GM10248 (cell line): ENCODE measurements at places on chromosomes 7 and 10.

GRCh38 chr10:131851346-131851745, 49.5 kb upstream of the PPP2R2D start:
- no peak for DNase-seq

DNA sequence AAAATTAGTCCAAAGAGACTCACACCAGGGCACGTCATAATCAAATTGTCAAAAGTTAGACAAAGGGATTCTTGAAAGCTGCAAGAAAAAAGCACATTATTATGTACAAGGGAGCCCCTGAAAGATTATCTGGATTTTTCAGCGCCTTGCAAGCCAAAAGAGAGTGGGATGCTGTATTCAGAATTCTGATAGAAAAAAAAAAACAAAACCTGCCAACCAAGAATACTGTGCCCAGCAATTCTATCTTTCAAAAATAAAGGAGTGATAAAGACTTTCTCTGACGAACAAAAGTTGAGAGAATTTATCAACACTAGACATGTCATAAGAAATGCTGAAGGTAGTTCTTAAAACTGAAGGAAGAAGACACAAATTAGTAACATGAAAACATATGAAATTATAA, 240.2 kb downstream of the SNX13 start:
- no peak for DNase-seq

DNA sequence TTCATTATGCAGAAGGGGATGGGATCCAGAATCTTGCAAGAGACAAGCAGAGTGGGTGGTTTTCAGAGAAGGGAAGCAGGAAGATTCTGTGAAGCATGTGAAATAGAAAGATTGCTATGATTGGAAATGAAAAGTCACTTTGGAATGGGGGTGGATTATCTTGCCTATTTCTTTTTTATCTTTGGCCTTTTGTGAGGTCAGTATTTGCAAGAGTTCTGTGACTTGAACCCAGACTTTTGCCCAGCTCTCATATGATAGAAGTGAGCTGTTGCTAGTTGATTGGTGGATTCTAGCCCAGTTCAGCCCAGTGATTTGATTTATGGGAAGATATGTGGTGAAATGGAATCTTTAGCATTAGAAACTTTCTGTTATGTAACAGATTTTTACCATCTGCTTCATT, 17.1 kb downstream of the ENTPD7 start:
- no peak for DNase-seq

GRCh38 chr7:110646804-110647203, 444.1 kb upstream of the LRRN3 start:
- DNase-seq, result no peak

DNA sequence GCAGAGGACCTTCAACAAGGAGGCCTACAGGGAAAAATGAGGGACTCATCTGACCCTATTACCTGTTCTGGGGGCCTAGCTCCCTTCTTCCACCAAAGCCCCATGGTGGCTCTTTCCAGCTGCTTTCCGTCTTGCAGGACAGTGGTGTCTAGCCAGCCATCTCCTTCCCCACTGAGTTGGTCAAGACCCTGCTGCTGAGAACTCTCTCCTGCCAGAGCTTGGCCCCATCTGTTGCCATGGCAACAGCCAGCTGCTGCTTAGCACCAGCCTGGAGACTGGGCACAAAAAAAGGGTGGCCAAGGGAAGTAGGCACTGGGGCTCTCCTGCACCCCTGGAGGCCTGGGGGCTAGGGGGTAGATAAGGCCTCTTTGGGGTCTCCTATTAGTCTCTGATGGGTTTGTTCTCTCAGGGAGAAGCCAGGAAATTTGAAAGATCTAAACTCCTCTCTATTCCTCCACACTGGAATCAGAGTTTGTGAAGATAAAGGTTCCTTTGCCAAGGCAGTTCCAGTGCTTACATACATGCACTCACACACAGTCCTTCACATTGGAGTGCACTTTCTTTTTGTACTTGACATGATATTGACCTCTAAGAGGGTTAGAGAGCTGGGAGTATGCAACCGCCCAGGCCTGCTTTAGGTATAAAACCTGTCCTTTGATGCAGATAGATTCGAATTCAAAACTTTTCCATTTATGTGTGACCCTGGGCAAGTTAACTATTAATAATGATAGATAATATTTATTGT, 15.8 kb downstream of the TSPAN33 start:
- no peak for DNase-seq

GRCh38 chr7:34322841-34323240, 335.2 kb upstream of the NPSR1 start:
- no peak for DNase-seq

DNA sequence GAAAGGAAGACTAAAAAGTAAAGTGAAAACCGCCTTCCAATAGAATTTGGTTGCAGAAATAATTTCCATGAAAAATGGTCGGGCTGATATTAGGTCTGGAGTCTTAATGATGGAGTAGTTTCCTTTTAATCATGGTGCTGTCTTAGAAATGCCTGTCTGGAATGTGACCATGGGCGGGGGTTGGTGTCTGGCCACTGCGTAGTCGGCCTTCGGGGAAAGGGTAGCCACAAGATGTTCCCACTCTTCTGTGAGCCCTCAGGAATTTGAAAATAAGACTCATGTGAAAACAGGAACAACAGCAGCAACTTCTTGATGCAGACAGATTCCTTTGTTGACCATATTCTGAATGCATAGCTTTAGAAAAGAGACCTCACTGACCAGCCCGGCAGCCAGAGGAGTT, 176.8 kb downstream of the KIAA1217 start:
- DNase-seq, result no peak

GRCh38 chr7:25098096-25099046, 26.7 kb downstream of the CYCS start:
- peak; percentile 78 for DNase-seq

- peak; percentile 87 for DNase-seq
Observed at GRCh38 chr7:2477447-2478398, 1.5 kb upstream of the GRIFIN start.

- DNase-seq, result peak; percentile 47
Observed at GRCh38 chr10:75335983-75336382, 65.6 kb downstream of the ZNF503 start.

GRCh38 chr7:55470261-55470660, 102.0 kb downstream of the VOPP1 start:
- DNase-seq, result no peak

GRCh38 chr7:82204694-82205093, 238.9 kb downstream of the CACNA2D1 start:
- DNase-seq, result no peak

- DNase-seq, result no peak
Observed at GRCh38 chr7:30804078-30804661, 33.0 kb downstream of the MINDY4 start.

DNA sequence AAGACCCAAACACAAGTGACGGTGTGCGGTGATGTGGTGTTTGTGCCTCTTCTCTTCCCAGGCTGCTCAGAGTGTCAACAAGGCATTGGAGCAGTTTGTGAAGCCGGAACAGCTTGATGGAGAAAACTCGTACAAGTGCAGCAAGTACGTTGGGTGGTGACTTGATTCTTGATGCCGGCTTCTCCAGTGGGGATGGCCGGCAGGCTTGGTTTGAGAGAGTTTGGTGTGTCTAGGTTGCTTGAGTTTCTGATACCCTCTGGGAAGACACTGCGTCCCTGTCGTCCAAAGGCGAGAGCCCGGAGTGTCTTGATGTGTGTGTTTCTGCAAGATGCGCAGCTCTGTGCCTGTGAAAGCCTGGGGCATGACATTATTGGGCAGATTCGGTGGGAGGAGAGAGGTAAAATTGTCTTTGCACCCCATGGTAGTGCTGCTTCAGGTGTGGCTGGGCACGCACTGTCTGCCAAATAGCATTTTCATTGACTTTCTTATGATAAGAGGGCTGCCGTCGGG, 111.8 kb downstream of the ANKRD61 start:
- DNase-seq, result no peak

GRCh38 chr10:121063744-121064143, 212.6 kb downstream of the WDR11 start:
- no peak for DNase-seq

DNA sequence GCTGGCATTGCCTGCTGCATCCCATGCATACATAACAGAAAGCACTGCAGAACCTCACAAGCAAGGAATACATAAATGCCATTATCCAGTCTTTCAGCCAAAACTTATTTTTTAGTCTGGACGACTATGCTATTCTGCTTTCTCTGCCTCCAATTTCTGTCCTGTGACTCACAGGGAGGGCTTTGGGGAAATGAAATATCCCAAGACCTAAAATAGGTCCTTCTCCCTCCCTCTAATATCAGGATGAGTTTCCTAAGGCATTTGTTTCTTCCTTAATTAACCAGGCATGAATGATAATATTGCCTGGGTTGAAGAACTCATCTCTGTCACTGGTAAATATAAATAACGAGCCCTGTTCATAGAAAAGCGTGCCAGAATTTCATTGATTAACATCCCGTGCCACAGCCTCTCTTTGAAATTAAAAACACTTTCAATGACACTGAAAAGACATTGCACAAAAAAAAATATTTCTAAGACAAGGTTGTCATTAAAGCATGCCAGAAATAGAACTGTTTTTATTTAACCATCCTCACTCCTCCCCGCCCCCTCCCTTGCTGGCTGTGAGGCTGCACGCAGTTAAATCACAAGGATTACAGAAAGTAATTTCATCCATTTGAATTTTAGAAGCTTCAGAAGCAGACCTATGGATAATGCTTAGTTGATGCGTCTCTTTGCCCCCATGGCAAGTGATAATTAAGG, 103.0 kb upstream of the ANKRD1 start:
- DNase-seq, result no peak

- DNase-seq, result no peak
Observed at GRCh38 chr10:25959540-25960232, 25.7 kb downstream of the MYO3A start.

DNA sequence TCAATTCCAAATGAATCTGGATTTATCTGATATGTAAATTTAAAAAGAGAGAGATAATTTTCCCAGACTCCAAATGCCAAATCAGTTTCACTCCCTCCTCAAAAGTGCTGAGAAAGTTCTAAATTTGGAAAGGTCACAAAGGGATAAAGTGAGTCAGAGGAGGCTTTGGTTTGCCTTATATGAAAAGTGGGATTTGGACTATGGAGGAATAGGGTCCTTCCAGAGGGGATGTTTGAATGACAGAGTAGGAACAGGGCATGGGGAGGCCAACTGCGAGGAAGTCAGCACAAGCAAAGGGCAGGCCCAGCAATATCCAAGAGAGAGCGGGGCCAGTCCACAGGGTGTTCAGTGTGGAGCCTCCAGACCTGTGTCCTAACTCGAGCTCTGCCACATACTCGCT, 9.8 kb upstream of the FAS start:
- no peak for DNase-seq

DNA sequence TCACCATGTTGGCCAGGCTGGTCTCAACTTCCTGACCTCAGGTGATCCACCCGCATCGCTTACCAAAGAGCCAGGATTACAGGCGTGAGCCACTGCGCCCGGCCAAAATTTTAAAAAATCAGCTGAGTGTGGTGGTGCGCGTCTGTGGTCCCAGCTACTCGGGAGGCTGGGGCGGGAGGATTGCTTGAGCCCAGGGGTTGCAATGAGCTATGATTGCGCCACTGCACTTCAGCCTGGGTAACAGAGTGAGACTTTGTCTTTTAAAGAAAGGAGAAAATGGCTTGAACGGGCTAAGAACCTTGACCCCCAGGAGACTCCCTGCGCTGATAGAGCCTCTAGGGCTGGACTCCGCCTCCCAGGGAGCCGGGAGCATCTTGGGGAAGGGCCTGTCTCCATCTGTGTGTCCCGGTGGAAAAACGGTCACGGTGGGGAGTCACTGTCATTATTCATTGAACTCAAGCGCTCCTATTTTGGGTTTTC, 760 bp upstream of the KCTD7 start:
- DNase-seq, result no peak

GRCh38 chr10:70067586-70067985, 14.9 kb downstream of the MACROH2A2 start:
- no peak for DNase-seq

DNA sequence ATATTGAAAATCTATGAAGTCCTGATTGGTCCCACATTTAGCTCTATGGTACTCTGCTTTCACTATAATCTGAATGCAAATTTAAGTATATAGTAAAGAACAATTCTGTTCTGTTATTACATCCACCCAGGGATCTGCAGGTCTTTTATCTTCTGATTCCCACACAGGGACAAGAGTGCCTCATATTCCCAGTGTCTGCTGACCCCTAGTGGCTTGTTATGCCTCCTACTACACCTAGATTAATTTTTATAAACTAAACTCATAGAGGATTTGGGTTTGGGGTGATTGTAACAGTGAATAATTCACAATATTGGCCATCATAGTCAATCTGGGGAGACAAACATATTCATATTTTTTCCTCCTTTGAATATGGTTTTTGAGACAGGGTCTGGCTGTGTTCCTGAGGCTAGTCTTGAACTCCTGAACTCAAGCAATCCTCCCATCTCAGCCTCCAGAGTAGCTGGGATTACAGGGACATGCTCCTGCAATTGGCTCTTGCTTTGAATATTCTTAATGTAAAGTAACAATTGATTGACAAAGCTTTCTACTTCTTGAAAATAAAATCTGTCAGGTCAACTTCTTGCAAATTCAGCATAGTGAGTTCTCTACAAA, 282.1 kb downstream of the KCND2 start:
- DNase-seq, result peak; percentile 27

- no peak for DNase-seq
Observed at GRCh38 chr10:76962851-76963250, 674.8 kb downstream of the KCNMA1 start.

DNA sequence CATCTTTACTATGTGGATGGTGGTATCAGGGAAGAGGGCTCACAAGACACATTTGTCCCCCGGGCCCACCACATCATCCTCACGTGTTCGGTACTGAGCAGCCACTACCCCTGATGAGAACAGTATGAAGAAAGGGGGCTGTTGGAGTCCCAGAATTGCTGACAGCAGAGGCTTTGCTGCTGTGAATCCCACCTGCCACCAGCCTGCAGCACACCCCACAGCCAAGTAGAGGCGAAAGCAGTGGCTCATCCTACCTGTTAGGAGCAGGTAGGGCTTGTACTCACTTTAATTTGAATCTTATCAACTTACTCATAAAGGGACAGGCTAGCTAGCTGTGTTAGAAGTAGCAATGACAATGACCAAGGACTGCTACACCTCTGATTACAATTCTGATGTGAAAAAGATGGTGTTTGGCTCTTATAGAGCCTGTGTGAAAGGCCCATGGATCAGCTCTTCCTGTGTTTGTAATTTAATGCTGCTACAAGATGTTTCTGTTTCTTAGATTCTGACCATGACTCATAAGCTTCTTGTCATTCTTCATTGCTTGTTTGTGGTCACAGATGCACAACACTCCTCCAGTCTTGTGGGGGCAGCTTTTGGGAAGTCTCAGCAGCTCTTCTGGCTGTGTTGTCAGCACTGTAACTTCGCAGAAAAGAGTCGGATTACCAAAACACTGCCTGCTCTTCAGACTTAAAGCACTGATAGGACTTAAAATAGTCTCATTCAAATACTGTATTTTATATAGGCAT, 9.1 kb upstream of the CSGALNACT2 start:
- DNase-seq, result peak; percentile 69
